ENCODE measurements at places on chromosomes 3 and 15.

- no peak for DNase-seq
Observed at GRCh38 chr15:88621789-88622604, 857 bp downstream of the AEN start.

DNA sequence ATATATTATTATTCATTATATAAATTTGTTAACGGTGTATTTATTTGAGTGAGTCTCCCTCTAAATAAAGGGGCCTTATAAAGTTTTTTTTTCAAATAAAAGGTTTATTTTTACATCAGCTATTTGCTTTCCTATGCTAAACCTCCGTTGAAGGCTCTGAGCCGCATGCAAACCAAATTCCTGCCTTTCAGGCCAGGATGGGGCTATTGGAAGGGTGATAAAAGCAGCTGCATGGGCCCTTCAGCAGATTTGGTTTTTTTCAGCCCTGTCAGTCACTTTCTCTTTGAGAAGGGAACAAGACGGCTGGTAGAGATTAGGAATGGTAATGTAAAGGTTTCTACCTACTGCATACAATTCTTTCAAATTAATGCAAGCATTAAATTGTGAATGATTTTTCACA lies 244.2 kb downstream of the WNT5A start:
- DNase-seq, result no peak

DNA sequence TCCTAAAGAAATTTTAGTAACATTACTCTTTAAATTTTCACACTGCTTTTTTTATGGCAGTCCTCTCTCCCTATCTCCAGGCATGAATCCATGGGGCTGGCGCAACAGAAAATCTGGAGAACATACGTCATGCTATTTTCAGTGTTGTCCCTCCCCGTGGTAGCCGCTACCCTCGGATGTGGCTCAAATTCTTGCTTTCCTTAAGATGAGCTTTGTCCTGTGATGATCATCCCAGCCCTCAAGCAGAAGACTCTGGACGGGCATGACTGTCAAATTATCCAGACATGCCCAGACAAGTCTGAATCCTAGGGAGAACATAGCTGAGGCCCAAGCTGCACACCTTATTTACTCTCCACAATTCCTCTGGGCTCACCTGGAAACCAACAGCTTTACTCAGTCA lies 49.1 kb downstream of the FMN1 start:
- no peak for DNase-seq

DNA sequence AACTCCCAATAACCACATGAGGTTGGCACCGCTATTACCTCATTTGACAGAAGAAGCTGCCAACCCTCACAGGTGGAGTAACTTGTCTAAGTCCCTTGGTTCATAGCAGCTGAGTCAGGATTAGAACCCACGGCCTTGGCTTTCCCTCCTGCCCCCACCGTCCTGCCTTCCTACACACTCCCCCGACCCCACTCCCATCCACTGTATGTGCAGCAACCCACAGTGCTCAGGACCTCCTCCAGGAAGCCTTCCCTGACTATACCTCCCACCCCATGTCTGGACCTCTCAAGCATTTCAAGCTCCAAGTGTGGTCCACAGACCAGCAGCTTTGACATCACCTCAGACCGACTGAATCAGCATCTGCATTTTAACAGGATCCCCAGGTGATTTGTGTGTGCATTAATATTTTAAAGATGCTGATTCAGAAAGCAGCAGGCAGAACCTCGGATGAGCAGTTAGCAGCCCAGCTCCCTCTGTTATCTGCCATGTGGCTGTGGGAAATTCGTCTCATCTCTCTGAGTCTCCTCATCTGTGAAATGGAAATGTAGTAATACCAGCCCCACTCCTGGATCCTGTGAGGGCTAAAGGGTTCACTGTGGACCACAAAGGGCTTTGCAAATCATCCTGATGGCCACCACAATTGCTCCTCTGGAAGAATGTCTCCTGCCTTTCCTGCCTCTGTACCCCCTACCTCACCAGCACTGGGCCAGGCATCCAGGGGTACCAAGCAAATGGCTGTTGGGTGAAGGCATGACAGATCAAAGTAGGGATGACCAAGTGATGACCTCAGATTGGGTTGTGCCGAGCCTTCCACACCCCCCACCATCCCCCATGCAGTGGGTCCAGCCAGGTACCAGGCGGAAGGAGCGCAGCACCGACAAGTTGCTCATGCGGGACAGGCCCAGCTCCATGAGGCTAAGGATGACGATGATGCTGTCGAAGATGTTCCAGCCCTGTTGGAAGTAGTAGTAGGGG lies 62.7 kb downstream of the SCN5A start:
- no peak for DNase-seq

- no peak for DNase-seq
Observed at GRCh38 chr3:157145606-157146322, 14.2 kb downstream of the CCNL1 start.

GRCh38 chr15:78977591-78978347 lies 32.9 kb upstream of the CTSH start:
- no peak for DNase-seq

DNA sequence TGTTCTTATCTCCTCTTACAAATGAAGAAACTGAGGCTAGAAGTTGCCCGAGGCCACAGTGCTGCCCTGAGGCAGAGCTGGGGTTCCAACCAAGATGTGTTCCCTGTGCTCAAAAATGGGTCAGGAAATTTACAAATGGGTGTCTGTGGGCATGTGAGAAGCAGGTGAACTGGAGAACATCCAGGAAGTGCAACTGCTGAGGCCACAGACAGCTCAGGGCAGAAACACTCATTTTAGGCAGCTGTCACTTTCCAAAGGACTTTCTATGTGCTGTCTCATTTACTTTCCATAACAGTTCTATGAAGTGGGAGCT lies 47.2 kb upstream of the ATP2B2 start:
- DNase-seq, result no peak

DNA sequence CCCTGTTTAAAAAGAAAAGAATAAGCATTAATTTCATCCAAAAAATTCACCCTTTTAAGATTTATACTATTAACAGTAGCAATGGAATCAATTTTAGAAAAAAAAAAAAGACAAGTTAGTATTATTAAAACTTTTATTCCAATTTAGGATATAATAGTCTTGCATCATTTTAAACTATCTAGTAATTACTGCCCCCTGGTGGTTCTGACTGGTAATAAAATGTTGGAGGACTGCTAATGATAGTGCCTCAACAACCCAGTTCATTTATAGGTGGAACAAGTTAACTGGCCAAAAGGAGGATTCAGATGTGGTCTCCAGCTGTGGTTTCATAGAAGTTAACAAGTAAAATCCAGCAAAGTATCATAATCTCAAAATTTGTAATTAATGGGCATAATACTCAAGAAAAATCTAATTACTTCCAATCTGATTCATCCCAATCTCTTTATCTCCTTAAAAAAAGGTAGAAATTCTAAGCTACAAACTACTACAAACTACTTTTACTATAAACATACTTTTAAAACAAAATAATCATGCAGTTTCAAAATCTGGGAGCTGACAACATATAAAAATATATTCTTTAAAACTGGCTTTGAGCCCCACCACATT lies 30.7 kb upstream of the WDR49 start:
- no peak for DNase-seq

- peak; percentile 21 for DNase-seq
Observed at GRCh38 chr3:128404276-128405068, 62.2 kb downstream of the DNAJB8 start.

DNA sequence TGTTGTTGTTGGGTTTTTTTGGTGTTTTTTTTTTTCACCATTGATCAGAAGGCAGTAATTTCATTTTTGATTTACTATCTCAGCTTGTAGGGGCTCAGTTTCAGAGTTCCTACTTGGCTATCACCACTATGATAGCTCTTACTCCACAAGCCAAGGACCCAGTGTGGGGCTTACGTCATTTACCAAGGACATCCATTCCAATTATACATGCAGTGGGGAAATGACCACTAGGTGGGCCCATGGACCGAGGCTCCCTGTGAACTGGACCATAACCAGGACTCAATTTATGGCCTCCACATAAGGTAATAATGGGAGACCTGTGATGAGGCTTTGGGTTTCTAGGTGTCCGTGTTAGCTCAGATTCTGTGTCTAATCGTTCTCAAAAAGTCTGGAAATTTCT lies 67.5 kb upstream of the CACNA1D start:
- no peak for DNase-seq

- no peak for DNase-seq
Observed at GRCh38 chr3:30347679-30348216, 258.7 kb upstream of the TGFBR2 start.

DNA sequence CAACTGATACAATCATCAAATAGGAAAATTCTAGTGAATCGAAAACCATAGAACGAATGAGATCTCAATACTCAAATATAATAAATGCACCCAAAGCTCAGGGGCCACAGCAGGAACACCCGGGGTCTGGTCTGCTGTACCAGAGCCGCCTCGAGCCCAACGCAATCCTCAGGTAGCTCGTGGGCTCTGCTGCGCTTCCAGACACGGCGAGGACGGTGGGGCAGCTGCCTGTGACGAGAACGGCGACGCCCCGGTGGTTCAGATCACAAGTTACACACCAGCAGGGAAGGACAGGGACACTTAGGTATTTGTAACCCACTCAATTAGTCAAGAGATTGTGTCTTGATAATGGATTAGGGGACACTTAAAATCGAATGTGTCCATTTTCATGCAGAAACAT lies 54.6 kb downstream of the NIPA2 start:
- no peak for DNase-seq

GRCh38 chr15:56036546-56037067 lies 43.2 kb upstream of the NEDD4 start:
- DNase-seq, result no peak

GRCh38 chr3:117036259-117036799 lies 326.8 kb downstream of the TUSC7 start:
- no peak for DNase-seq

GRCh38 chr3:355622-356021 lies 159.1 kb downstream of the CHL1 start:
- DNase-seq, result peak; percentile 76

GRCh38 chr3:167113035-167113830 lies 266.9 kb downstream of the ZBBX start:
- DNase-seq, result no peak

DNA sequence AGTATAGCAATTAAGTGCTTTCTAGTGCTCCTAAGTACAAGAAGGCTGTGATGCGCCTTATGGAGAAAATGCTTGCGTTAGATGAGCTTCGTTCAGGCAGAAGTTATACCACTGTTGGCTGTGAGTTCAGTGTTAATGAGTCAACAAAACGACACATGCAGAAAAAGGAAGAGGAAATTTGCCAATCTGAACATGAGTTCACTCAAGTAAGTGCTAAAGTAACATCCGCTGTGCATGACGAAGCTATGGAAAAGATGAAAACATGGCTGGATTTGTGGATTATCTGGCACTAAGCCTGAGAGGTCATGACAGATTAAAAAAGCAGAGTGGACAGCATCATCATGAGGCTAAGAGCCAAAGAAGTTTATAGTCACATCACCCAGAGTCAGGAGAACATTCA lies 36.9 kb downstream of the SH3BP5 start:
- DNase-seq, result no peak

- no peak for DNase-seq
Observed at GRCh38 chr3:51720292-51721061, 13.6 kb downstream of the GRM2 start.

DNA sequence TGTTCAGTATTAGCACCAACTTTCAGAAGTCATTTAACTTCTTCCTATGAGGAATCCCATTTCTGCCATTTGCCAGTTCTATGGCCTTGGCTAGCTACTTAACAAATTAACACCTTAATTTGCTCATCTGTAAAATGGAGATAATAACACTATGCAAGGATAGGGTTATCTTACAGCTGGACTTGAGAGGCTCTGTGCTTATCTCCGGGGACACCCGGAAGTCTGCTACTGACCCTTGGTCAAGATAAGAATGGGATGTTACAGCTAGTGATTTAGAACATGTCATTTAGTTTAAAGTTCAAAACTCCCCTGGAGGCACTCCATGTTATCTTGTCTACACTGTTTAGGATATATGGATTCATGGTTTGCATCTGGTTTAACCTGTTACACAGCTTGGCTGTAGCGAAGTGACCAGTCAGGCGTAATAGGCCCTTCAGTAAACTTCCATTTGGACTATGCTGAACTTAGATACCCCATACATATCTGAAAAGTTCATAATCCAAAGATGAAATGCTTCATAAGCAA lies 156.0 kb upstream of the CD96 start:
- DNase-seq, result no peak

GRCh38 chr3:23438657-23439056 lies 235.5 kb downstream of the UBE2E2 start:
- DNase-seq, result no peak

GRCh38 chr15:98666841-98667240 lies 18.5 kb downstream of the IGF1R start:
- DNase-seq, result no peak

- DNase-seq, result no peak
Observed at GRCh38 chr3:53812434-53812833, 33.8 kb downstream of the CHDH start.

DNA sequence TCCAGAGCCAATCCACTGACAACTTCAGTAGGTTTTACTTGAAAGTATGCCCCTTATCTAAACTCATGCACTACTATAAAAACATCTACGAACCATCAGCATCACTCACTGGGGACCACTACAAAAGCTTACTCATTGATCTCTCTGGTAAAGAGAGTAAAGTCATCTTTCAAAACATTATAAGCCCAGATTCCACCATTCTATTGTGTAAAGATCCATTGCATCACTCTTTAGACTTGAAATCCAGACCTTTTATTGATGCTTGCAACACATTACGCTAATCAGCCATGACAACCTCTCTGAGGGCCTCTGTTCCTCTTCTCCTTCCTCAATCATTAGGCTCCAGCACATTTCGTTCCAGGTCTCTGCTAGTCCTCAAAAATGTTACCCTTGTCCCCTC lies 248.9 kb upstream of the WNT5A start:
- DNase-seq, result no peak

GRCh38 chr3:62416144-62416543 lies 42.8 kb upstream of the FEZF2 start:
- no peak for DNase-seq

DNA sequence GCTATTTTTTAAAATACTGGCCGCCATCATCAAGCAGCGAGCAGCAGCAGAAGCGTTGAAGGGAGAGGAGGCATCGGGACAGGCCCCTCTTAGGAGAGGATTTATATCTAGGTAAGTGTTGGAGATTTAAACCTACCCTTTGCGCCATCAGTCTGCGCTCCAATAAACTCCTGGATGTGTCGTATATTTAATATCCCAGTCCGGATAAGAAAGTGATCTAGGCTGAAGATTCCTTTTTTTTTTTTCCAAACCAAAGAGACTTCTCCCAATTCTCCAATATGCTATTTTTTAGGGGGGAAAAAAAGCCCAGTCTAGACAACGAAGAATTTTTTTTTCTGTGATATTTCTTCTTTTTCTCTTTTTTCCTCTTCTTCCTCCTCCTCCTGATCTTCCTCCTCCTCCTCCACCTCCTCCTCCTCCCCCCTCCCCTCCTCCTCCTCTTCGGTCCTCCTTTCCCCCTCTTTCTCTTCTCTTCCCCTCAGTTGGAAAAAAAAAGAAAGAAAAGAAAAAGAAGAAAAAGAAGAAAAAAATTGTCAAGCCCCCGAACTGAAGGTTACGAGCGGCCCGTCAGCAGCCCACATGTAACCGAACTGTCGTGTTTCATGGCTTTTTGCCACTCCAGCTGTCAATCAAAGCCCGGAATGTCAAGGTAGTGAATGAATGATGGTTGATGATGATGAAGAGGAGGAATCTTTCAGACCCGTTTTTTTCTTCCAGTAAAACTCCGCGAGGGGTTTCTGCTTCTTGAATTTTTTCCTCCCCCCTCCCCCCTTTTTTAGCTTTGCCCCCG lies 835 bp downstream of the MEIS2 start:
- peak; percentile 29 for DNase-seq

- DNase-seq, result no peak
Observed at GRCh38 chr3:126580746-126581145, 22.0 kb upstream of the C3orf22 start.

- no peak for DNase-seq
Observed at GRCh38 chr3:125062904-125063618, 7.3 kb upstream of the HEG1 start.

All from DMS79 treated with DMSO at 0.1 percent for 48 hours (cell line).